ENCODE measurements at places on chromosomes 4 and X. TPM values are rescaled to one million over a fixed set of nuclear protein-coding genes. Genes with fewer than 3 reads are reported as not detected.
A peak's percentile ranks its signal among the peaks of the same experiment; 100 is the strongest.

- DNase-seq: no peak
These were observed 20.8 kb upstream of the CEP135 start for GRCh38 chr4:55927803-55928437.

DNA sequence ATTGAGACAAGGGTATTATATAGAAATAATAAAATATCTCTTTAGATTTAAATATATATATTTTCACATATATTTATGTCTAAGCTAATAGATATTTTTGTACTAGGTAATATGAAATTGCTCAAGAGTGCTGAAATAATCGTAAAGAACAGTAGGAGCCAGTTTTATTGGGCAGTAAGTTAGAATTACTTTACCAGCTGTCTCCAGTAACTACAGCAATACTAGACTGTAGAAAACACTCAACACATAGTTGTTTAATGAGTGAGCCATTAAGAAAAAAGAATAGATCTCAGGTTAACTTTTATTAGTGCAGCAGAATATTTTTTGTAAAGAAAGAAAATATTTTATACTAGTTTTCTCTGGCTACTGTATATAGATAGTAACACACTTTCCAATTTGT lies 715.2 kb downstream of the TRIML1 start:
- peak; percentile 10 for DNase-seq

- peak; percentile 41 for DNase-seq
These were observed 221.0 kb downstream of the SPCS3 start for GRCh38 chr4:176540814-176541213.

DNA sequence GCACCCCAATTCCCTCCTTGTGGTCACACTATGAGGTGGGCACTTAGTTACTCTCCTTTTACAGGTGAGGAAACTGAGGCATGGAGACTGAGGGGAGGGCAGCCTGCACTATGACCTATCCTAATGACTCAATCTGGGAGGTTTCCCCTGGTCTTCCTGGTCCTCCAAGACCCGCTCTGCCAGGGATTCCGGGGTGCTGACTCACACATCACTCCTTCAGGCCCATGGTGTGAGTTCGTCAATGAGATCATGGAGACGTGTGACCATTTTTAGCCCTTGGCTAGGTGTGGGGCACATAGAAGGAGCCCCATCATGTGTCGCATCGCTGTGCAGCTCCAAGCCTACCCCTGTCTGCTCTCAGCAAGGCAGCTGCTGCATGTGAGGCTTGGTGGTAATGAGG lies 32.4 kb upstream of the BCOR start:
- peak; percentile 92 for DNase-seq

DNA sequence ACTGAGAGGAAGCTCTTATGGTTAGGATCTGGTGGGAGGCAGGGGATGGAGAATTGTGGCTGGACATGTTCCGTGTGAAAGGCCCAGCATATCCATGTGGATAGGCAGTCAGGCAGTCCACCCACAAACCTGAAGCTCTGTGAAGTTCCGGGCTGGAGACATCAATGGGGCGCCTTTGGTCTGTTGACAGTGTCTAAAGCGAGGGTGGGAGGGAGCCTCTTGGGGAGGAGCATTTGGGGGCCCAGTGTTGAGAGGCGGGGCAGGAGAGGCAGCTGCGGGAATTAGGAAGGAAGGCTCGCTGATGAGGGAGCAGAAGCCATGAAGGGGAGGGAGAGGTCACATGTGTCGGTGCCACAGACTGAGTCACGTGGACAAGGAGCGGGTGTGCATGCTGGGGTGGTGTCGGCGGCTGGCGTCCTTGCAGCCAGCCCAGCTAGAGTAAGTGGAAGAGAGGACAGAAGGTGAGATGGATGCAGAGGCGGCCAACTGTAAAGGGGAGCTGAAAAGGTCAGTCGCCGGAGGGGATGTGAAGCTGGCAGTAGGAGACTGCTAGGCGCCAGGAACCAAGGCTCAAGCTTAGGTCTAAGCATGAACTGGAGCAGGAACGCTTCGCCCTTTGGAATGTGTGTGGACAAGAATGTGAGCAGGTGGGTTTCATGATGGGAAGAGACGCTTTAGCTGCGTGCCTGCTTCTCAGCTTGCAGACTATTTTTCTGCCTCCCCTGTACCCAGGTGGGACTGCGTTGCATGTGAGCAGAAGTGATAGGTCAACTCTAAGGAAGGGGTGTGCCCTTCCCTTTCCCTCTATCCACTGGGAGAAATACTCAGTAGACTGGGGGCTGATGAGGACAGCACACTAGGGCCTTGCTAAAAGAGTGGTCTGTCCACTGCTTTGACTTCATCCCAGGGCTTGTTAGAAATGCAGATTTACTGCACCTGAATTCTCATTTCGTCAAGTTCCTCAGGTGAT lies 44.0 kb upstream of the TLR2 start:
- DNase-seq: no peak

DNA sequence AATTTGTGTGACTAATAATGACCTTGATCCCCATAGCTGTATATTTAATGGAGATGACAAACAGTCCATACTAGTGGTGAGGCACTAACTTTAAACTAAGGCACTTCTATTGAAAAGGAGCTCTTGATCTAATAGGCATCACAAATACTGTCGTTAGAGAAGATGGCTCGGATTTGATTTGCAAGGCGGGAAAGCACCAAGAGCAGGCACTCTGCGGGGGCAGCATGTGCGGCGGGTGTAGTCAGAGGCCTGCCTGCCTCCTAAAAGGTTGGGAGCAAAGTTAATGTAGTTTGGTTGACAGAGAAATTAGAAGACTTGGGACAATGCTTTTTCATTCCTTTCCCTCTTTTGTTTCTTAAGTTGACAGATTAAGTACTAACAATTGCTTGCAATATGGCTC lies 278.8 kb downstream of the CFAP299 start:
- DNase-seq: no peak

DNA sequence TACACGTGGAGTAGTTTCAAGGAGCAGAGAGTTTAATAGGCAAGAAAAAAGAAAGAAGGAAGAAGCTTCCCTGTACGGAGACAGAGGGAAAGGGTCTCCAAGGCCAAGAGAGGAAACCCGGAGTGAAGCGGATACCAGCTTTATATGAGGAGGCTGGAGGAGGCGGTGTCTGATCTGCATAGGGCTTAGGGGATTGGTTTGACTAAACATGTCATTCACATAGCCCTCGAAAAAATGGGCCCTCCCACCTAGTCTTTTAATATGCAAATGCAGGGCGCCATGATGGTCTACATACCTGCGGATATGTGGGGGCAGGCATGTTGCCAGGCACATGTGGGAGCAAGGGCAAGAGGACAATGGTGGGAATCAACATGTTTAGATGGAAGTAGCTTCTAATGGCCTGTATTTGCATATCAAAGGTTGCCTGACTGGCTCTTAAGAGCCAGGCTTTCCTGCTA lies 103.1 kb upstream of the UGT8 start:
- DNase-seq: peak; percentile 1

GRCh38 chrX:7545564-7545963 lies 297.4 kb upstream of the VCX start:
- DNase-seq: no peak

The NEIL3 gene
- total RNA-seq: 18.1 TPM

The LCORL gene
- 23.3 TPM for total RNA-seq

- DNase-seq: peak; percentile 40
These were observed 20.9 kb upstream of the S100G start for GRCh38 chrX:16628946-16629595.

- DNase-seq: no peak
These were observed 37.6 kb downstream of the CTBP1 start for GRCh38 chr4:1211371-1211770.

DNA sequence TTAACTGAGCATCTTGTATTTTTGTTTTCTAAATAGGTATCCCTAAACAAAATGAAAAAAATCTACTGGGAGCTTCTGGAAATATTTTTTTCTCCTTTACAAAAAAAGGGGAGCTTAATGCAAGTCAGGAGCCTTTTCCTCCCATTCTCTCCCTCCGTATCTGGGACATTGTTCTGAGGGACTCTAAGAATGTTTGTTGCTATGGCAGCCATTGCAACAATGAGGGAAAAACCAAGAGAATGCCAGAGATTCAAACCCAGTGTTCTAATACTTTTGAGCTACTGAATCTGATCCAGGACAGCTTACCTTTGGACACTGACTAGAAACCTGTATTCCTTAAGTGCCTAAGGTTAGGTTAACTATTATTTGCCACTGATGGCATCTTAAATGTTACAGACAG lies 485.7 kb upstream of the HS3ST1 start:
- DNase-seq: peak; percentile 1

DNA sequence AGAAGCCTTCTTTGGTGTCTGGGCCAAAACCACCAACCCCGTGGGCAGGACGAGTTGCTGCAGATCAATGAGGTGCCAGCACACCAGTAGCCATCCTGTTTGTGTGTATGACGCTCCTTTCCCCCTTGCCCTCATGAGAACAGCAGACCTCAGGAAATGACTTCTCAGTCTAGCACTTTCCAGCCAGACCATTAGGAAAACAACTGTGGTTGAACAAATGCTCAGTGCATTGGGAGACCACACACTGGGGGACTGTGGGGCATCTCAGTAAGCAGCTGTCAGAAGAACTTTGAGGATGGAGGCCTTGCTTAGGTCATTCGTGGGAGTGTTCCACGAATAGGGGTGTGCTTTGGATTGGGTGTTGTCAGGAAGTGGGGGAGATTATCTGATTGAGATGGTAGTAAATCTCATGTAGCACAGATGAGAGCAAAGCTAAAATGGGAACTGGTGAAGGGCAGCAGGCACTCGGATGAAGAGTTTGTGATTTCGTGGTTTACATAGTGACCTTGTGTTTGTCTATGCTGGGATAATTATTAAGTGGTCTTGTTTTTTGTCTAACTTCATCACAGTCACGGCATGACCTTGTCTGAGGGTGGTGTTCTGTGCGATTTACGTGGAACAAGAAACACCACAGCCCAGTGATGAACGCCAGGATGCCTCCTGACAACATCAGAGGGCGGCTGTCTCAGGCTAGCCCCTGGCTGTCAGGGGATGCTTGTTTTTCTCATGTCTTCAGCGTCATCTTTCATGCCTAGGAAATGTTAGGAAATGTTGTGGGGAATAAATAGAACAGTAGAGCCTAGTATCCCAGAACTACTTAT lies 70.1 kb downstream of the USP46 start:
- peak; percentile 70 for DNase-seq

DNA sequence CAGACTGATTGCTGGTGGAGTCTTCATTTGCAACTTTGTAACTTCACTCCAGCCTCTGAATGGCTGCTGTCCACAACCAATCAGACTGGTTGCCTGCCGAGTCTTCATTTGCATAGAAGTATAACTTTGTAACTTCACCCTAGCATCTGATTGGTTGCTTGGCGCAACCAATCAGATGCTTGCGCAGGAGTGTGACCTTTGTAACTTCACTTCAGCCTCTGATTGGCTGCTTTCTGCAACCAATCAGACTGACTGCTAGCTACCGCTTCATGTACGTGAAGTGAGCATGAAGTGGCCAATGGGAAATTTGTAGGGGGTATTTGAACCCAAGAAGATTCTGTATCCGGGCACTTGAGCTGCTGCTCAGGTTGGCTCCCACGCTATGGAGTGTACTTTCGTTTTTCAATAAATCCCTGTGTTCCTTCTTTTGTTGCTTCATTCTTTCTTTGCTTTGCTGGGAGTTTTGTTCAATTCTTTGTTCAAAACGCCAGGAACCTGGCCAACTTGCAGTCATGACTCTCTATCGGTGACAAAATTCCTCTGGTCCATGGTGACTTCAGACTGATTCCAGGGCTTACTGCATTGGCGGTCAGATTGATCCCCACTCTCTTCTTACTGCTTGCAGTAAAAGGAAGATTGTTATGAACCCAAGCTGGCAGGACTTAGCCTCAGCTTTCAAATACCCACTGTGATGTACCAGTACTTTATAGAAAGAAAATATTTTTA lies 46.4 kb upstream of the FGG start:
- peak; percentile 3 for DNase-seq

The CXXC4 gene
- total RNA-seq: not detected

GRCh38 chrX:12497832-12498591 lies 293.2 kb upstream of the PRPS2 start:
- DNase-seq: peak; percentile 2

DNA sequence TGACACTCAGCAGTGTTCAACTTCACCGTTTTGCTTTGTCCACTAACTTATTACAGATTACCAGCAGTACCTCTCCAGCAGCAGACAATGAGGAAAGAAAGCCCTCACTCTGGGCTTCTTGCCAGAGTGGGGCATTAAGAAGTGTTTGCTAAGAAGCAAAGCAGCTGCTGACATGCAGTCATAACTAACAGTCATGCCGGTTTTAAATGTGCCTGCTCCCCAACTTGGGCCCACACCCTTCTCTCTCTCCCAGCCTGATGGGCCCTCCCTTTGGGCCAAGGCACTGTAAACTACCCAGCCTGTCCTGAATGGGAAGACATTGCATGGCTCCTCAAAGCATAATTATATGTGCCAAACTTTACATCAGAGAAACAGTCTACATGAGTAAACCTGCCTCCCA lies 54.6 kb upstream of the HHIP start:
- peak; percentile 71 for DNase-seq

- no peak for DNase-seq
These were observed 102.4 kb upstream of the LIMCH1 start for GRCh38 chr4:41435510-41435909.

The ITIH6 gene
- total RNA-seq: not detected

- DNase-seq: no peak
These were observed 105.9 kb downstream of the APBB2 start for GRCh38 chr4:41108481-41108880.

DNA sequence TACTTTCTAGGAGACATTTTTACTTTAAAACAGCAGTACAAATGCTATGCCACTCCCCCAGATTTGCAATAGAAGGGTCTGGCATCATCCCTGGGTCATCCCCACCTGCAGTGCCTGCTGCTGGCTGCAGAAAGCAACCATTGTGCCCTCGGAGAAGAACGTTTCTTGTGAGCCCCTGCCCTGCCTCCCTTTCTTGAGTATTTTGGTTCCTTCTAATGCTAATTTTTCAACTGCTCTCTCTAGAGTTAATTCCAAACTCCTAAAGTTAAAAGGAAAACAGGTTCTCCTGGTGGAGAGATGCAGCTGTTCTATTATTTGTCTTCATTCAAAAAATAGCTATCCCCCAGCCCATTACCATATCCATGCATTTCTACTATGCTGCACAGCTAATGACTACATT lies 107.1 kb downstream of the IDS start:
- DNase-seq: no peak

DNA sequence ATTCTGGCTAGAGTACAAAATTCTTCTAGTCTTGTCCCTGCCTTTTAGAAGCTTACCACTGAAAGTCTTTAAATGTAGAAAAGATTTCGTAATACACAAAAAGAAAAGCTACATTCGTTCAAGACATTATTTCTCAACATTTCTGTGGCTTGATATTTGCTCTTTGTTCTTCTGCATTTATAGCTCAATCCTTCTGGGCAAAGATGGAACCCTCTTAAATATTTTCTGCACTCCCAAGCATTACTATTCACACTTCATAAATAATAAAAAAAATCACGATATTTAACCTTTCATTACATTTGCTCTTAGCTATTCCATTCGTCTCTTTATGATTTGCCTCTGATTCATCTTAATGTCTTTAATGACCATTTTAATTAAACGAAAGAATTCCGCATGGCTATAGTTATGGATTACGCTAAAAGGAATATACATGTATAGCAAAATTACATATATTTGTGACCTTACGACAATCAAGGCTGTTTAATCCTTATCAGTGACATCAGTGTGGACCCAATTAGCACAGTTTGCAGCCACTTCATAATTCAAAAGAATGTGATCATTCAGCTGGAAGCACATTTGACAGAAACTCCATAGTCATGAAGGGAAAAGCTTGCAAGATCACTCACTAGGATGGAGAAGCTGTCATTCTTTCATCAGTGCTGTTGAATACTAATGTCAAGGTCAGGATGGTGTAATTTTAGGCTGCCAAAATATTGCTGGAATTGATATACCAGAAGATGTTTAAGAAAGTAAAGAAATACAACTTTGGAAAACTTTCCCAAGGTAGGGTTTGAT lies 1075.0 kb upstream of the TENM3 start:
- no peak for DNase-seq
